ENCODE measurements at places on chromosomes 12 and 14.

GRCh38 chr12:19482036-19482435 lies 42.7 kb downstream of the AEBP2 start:
- DNase-seq: no peak

DNA sequence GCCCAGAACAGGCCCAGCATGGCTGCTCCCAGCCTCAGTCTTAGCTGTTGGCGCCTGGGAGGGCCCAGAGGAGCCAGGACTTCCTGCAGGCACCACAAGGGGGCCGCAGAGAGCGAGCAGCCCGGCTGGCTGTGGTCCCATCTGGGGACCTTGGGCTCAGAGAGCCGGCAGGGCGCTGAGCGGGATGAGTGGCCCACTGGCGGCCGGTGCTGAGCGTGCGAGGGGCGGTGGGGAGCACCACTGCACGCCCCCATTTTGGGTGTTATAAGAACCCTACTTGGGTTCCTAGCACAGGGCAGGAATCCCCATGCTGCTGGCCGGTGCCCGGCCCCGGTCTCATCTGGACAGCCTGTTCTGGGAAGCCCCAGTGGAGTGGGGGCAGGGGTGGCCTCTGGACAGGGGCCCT lies 25.9 kb upstream of the CRIP2 start:
- peak; percentile 67 for DNase-seq

DNA sequence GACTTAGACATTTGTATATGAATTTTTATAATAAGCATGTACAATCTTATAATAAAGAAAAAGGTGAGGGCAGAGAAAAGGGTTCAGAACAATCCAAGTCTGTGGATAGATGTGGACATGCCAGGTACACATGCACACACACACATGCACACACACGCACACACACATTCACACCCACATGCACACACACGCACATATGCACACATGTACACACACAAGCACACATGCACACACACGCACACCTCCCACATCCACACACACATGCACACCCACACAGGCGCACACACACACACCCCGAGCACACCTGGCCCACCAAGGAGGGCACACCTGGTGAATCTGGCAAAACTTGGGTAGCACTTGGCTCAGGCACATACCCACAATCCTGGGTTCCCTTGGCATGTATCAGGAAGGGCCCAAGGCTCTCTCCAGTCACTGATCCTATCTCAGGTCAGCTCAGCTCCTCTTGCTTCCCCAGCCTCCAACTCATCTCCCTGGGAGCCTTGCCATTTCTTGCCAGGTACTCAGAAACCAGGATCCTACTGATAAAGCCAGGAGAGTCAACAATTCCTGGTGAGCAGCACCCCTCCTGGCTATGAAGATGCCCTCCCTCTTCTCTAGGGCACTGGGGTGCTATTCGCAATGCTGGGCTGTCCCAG lies 18.6 kb upstream of the TMEM106C start:
- DNase-seq: no peak

DNA sequence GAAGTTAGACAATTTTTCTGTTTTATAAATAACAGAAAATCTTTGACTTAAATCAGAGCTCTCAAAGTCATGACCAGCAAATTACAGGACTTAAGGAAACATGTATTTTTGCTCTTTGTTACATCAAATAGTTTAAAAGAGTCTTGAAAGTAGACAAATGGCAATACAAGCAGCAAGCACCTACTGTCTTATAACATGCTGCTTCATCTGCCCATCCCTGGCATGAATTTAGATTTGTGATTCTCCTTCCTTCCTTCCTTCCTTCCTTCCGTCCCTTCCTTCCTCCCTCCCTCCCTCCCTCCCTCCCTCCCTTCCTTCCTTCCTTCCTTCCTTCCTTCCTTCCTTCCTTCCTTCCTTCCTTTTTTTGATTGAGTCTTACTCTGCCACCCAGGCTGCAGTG lies 715.6 kb upstream of the FLRT2 start:
- no peak for DNase-seq

DNA sequence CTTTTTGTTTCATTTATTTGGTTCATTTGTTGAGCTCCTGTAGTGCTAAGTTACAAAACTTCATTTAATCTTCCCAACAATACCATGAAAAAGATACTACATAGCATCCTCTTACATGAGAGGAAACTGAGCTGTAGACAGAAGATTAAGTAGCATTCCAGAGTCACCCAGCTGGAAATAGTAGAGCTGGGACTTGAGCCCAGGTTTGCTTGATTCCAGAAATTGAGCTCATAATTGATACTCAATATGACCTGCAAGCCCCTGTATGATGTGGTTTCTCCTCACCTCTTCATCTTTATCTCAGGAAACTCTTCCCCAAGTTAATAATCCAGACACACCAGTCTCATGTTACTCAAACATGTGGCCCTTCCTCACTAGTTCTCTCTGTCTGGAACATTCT lies 87.0 kb upstream of the DAAM1 start:
- DNase-seq: no peak

DNA sequence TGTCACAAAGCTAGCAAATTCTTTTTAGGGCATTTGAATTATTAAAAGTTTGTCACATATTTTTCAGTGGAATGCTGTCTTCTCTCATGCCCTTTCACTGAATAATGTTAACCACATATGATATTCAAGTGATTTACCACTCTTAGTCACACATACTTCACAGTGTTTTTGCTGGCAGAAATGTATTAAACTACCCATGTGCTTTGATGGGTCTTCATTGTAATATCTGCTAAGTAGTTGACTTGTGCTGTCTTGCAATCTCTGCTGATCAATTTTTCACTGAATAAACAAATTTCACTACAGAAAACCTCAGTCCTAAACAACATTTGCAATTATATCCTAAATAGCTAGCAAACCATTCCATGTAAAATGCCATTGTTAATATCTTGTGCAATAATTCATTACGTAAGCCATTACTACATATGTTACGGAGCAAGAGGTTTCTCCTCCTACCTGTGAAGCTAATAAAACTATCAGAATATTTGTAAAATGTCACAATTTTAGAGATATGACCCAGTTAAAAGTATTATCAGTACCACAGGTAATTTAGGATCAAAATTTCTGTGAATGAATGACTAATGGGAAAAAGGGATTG lies 64.6 kb upstream of the LMO3 start:
- no peak for DNase-seq

GRCh38 chr14:105309371-105309770 lies 5.2 kb upstream of the PACS2 start:
- DNase-seq: no peak

GRCh38 chr12:108097160-108097911 lies 31.8 kb upstream of the WSCD2 start:
- DNase-seq: no peak
